SW 1271 (cell line): ENCODE measurements at places on chromosomes 1 and 21.

DNA sequence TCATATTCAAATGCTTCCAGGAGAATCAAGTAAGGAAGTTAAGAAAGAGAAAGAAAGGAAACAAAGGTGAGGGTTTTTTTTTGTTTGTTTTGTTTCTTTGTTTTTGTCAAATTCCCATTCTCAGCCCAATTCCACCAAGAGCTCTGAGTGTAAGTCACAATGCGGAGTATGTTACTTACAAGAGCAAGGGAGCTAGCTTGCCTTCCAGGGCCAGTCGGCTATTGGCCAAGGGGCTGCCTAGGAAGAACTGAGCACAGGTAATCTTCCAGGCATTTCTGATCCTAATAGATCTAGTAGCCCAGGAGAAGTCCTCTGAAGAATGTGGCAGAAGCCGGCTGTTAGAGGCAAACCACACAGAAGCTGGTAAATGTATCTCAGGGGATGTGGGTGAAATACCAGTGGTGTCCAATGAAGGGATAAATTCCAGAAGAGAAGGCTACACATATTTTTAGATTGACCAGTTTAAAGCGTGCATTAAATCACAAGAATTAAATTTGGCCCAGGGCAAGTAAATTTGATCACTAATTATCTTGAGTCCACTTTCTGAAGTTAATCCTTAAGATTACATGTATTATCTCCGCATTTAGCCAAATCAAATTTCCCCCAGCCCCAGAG is 239.6 kb upstream of the ADAMTS5 start:
- no peak for DNase-seq

DNA sequence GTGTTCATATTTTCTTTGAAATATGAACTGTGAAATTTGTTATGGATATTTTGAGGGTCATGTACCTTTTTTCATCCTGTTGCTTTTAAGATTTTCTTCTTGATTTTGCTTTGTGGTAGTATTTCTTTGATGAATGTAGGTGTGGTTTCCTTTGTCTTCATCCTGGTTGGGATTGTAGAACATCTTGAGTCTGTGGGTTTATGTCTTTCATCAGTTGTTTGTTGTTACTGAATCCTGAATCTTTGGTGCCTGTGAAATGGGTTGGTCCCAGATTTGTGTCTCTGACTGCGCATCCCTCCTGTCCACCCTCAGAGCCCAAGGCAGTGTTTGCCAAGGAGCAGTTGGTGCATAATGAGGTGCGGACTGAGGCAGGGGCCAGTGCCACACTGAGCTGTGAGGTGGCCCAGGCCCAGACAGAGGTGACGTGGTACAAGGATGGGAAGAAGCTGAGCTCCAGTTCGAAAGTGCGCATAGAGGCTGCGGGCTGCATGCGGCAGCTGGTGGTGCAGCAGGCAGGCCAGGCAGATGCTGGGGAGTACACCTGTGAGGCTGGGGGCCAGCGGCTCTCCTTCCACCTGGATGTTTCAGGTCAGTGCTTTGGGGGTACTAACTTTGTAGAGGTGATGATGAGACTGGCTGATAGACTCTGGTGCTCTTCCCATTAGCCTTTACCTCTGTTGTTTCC is 38.5 kb downstream of the OBSCN start:
- no peak for DNase-seq

GRCh38 chr1:205054013-205054412 is 11.0 kb downstream of the CNTN2 start:
- DNase-seq: no peak

GRCh38 chr1:11286735-11287410 is 13.9 kb downstream of the UBIAD1 start:
- DNase-seq: no peak

DNA sequence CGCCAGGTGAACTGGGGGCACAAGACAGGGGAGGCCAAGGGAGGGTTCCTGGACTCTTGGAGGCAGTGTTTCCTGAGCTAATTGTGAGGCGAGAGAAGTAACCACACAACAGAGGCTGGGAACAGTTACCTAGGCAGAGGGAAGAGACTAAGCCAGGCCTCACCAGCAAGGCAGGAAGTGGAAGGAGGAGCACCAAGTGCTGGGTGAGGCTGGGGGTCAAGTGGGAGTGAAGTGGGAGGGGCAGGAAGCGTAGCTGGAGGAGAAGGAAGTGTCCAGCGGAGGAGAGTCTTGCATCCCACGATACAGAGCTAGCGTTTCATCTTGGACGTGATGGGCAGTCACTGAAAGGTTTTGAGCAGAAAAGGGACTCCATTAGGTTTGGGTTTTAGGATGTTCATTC is 48.3 kb upstream of the CAPZB start:
- DNase-seq: no peak
